ENCODE measurements at places on chromosomes 7 and 10.

- DNase-seq = no peak
Observed at GRCh38 chr7:28163949-28164348, 16.6 kb downstream of the JAZF1 start.

GRCh38 chr7:22584179-22584578 is 84.2 kb upstream of the STEAP1B start:
- peak; percentile 45 for DNase-seq

- no peak for DNase-seq
Observed at GRCh38 chr10:124171561-124171960, 78.2 kb upstream of the CHST15 start.

DNA sequence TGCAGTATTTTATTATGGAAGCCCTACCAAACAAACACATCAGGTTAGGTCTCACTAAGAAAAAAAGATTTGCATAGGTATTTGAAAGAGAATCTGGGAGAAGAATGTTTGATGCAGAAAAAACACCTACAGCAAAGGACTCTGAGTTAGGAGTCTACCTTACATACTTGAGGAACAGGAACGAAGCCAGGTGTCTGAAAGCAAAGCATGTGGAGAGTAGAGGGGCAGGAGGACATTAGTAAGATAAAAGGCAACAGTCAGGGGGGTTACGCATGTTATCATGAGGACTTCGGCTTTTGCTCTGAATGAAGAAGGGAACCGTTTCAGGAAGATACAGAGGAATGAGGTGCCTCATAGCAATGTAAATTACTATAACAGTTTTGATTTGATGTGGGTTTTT is 87.9 kb upstream of the PTER start:
- no peak for DNase-seq

DNA sequence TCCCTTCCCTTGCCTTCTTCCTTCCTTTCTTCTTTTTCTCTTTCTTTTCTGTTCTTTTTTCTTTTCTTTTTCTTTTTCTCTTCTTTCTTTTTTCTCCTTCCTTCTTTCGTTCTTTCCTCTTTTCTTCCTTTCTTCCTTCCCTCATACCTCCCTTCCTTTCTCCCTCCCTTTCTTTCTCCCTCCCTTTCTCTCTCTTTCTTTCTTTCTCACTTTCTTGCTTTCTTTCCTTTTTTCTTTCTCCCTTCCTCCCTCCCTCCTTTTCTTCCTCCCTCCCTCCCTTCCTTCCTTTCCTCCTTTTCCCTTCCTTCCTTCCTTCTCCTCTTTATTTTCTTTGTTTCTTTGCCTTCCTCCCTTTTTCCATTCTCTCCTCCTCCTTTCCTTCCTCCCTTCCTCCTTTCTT is 96.3 kb downstream of the POM121L12 start:
- no peak for DNase-seq

All from RPMI8226 (cell line).